ENCODE measurements at places on chromosomes 6 and 20.

GRCh38 chr6:150203378-150203777, 60.5 kb downstream of the PPP1R14C start:
- DNase-seq: no peak

- no peak for DNase-seq
These were observed 233.1 kb upstream of the ZNF217 start for GRCh38 chr20:53826597-53827291.

GRCh38 chr6:35669451-35670045, 19.2 kb downstream of the FKBP5 start:
- DNase-seq: peak; percentile 55

DNA sequence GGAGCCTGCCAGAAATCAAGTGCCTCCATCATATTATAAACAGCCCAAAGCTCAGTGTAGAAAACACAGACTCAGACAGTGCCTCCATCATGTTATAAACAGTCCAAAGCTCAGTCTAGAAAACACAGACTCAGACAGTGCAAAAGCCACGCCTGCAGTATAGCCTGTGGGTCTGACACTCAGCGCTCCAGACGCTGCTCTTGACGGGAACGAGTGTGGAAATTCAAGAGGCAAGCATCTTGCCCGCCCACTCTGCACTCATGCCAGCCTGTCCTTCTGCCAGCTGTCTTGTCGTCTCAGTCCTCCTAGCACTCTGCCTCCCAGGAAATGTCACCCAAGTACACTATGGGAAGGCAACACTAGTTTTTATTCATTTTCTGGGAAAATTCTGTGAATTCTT, 274.2 kb upstream of the CDH4 start:
- DNase-seq: no peak

DNA sequence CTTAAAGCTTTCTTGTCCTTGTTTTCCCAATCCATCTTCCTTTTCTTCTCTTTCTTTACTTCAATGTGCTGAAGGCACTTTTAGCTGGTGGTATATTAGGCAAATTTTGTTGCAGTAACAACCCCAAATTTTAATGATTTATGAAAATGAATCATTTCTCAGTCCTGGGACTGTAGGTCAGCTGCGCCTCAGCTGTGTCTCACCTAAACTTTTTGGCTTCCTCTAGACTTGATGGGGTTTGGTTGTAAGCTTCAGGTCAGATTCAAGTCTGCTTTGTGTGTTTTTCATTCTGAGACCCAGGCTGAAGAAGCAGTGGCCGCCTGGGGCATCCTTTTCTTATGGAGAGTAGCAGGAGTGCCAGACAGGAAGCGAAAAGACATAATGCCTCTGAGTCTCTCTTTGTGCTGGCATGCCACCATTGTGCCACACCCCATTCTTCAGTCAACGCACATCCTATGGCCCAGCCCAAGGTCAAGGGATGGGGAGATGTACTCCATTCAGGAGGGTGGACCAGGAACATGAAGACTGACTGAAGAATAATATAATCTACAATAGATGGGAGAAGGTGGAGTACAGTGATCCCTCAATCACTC, 28.9 kb upstream of the CD83 start:
- DNase-seq: no peak

GRCh38 chr20:10784554-10785183, 110.9 kb upstream of the JAG1 start:
- no peak for DNase-seq

- no peak for DNase-seq
These were observed 539.7 kb upstream of the MARCKS start for GRCh38 chr6:113317442-113317841.

DNA sequence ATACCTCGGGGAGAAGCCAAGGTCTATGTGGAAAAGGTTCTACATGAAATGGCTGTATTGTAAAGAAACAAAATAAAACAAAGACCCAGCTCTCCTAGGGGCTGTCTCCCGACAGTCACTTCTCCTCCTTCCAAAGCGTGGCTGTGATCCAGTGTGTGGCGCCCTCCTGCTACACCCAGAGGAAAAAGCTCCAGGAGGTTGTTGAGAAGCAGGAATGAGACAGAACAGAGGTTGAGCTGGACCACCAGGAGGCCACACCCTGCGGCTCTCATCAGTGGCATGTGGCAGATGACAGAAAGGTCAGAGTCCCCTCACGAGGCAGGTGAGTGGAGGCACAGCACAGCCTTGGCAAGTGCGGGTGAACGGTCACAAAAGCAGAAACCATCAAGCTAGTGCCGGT, 236.0 kb downstream of the TBXT start:
- no peak for DNase-seq

DNA sequence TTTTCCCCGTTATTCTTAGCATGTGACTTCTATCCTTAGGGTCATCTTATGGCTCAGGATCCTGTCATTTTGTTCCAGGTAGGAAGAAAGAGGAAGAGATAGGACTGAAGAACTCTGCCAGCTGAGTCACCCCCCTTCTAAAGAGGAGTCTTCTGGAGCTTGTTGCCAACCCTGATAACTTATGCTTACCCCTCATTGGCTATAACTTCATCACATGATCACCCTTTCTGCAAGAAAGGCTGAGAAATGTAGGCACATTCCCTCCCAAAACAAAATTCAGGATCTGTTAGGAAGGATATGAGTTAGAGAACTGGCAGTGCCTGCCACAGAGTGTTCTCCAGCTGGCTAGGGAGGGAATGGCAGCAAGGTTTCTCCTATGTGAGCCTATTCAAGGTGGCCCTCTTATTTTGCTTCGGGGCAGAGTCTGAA, 35.6 kb downstream of the ARFGEF2 start:
- no peak for DNase-seq

DNA sequence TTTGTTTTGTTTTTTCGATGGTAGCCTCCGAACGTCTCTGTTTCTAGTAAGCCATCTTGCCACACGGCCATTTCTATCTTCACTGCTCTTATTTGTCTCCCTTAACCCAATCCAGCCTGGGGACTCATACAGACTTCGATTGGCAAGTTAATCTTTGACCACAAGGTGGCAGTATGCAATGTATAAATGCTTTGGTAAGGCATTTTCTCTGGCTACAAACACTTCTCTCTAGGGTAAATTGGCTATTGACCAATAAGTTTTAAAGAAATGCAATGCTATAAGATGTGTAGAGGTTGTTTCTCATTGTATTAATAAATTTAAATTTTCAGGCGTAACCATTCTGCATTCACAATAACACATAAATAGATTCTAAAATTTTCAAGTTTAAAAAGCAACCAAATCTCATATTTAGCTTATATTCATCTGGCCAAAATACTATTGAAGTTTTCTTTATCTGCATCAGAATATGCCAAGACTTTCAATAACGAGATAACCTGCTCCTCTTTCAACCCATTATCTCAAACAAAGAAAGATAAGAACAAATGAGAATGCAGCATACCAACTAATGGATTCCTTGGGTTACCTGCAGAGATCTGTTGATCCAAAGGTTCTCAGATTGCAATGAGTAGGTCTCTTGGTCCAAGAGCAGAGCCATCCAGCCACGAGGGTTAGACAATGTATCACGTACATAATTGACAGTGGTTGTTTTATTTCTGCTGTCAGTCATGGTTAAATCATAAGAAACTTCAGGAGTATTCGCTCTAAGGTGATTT, 231.9 kb downstream of the PKHD1 start:
- DNase-seq: peak; percentile 65

DNA sequence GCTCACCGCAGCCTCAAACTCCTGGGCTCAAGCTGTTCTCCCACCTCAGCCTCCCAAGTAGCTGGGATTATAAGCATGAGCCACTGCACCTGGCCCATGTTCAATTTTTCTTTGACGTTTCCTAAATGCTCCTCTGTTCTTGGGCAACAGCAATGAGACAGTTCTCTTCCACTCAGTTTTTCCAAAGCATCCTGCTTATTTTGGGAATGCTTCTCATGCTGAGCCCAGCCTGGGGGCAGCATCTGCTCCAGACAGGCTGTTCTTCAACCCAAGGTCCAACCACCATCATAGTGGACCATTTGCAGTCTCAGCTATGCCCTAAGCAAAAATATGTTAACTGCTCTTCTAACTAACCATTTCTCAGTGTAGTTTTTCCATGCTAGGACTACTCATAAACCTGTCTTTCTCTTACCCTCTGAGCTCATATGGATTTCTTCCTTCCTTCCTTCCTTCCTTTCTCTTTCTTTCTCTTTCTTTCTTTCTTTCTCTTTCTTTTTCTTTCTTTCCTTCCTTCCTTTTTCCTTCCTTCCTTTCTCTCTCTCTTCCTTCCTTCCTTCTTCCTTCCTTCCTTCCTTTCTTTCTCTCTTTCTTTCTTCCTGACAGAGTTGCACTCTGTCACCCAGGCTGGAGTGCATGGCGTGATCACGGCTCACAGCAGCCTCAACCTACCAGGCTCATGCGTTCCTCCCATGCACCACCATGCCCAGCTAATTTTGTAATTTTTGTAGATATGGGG, 48.4 kb downstream of the GCNT2 start:
- DNase-seq: no peak

DNA sequence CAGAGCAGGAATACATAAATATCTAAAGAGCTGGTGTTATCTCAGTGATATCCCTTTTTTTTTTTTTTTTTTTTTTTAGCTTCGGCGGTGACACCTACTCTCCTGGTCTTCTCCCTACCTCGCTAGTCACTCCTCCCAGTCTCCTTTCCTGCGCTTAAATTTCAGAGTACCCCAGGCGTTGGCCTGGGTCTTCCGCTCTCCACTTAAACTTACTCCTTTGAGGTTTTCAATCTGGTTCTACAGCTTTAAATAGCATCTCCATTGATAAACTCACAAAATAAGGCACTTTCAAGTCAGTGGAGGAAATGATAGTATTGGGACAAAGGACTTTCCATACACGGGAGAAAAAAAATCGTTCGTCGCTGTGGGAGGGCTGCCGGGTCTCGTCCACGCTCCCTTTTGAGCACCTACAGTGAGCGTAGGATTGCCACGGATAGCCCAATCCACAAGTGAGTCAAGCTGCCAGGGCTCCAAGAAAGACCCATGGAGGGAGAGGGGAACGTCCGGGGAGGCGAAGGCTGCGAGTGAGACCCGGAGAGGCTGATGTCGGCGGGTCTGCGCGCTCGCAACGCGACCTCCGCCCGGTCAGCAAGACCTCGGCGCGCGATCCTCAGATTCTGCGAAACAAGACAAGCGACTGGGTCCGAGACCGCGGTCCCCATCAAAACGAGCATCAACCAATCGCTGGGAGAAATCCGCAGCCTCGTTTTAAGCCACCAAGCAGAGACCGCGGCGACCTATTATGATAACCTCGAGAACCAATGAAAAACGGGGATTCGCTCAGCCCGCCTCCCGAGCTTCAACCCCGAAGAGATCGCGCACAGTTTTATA, 672 bp upstream of the SRSF6 start:
- DNase-seq: peak; percentile 92

GRCh38 chr20:47432834-47433210, 68.9 kb upstream of the NCOA3 start:
- no peak for DNase-seq

GRCh38 chr6:45677381-45678284, 299.9 kb upstream of the SUPT3H start:
- peak; percentile 72 for DNase-seq

GRCh38 chr20:49658508-49658907, 55.2 kb downstream of the B4GALT5 start:
- no peak for DNase-seq

DNA sequence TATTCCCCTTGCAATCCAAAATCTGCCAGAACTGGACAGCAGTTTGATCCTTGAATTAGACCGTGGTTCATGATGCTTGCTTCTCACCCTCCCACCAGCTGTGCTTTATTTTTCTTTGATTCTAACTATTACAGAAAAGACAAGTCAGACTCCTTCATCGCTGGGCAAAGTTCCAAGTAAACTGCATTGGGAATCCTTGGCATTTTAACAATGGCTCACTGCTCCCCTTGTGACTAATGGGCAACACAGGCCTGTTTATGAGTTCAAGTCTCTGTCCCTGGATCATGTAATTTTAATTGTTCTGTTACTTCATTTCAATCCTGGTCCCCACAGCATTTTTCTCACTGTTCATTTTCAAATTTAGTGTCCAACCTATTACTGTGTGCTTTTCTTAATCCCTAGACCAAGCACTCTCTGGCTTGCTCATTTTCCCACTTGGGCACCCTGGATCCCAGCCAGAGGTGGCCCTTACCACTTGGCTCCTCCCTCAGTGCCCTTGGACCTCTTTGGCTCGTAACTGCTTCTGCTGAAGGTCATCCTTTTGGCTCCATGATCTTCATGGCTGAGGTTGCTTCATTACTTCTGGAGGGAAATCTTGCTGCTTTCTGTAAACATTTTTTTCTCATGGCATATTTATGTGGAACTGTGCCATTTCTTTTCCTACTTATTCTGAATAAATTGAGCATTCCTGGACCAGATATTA, 32.8 kb downstream of the PSMB9 start:
- no peak for DNase-seq

DNA sequence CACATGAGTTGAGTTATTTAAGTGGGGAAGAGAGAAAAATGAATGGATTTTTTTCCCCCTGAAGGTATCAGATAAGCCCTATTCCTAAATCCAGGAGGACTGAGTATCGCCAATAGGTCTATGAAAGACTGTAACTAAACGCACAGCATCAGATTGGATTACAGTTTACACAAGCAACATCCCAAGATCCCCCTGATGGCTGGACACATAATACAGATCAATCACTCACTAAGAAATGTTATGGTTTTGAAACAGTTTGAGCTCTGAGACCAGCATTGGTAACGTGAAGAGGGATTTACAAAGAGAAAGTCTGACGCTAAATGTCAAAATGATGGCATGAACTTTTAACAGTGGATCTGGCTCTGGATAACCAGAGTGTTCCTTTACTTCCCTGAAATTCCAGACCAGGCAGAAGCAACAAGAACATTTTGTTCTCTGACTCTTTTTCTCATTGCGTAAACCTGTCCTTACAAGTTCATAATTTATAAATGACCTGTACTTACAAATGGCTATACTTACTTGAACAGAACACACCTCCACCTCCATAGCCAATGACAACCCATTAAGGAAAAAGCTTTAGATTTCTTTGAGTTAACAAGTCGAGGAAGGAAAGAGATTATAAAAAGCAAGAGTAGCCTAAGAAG, 131.8 kb upstream of the BEND3 start:
- no peak for DNase-seq

DNA sequence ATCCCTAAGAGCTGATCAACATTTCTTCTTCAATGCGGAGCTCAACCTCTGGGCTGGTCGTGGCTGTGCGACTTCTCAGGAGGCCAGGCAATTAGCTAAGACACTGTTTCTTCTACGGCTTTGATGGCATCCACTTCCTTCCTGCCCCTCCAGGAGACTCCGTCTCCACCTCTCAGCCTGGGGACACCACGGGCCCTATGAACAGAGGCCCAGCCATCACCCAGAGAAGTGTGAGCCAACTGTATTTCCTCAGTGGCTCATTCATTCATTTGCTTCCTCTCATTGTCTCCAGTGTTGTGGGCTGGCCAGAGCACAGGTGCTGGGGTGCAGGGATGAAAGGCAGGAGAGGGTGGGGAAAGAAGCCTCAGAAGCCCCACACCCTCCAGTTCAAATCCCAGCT, 51.8 kb upstream of the APCDD1L start:
- no peak for DNase-seq

- no peak for DNase-seq
These were observed 132.6 kb downstream of the CEBPB start for GRCh38 chr20:50323209-50323608.

Measured in MM.1S (cell line).